ENCODE measurements at places on chromosomes 7 and 10.

GRCh38 chr10:24385776-24386175 lies 176.8 kb downstream of the KIAA1217 start:
- DNase-seq: no peak

DNA sequence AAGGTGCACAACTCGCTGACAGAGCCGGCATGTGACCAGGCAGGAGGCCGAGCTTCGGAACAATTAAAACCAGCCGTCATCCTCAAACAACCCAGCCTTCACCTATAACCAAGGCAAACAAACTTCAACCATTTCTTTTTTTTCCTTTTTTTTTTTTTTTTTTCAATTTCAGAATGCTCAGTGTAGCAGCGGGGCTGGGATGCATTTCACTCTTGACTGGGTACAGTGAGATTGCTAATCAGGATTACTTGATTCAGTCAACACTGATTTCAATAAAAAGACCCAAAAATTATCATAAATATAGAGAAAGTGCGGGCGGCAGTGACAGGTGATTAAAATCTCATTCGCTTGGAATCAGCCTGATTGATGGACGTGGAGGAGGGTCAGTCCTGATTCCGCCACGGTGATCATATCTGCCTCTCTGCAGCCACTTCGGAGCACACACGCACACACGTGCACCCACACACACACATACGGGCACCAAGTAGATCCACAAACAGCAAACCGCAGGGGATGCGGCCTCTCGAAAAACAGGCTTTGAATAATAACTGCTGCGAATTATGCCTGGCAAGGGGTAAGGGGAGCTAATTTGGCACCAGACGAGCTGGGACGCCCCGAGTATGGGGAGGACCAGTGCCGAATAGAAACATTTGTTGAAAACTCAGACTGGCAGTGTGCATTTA lies 31.2 kb downstream of the EBF3 start:
- no peak for DNase-seq

DNA sequence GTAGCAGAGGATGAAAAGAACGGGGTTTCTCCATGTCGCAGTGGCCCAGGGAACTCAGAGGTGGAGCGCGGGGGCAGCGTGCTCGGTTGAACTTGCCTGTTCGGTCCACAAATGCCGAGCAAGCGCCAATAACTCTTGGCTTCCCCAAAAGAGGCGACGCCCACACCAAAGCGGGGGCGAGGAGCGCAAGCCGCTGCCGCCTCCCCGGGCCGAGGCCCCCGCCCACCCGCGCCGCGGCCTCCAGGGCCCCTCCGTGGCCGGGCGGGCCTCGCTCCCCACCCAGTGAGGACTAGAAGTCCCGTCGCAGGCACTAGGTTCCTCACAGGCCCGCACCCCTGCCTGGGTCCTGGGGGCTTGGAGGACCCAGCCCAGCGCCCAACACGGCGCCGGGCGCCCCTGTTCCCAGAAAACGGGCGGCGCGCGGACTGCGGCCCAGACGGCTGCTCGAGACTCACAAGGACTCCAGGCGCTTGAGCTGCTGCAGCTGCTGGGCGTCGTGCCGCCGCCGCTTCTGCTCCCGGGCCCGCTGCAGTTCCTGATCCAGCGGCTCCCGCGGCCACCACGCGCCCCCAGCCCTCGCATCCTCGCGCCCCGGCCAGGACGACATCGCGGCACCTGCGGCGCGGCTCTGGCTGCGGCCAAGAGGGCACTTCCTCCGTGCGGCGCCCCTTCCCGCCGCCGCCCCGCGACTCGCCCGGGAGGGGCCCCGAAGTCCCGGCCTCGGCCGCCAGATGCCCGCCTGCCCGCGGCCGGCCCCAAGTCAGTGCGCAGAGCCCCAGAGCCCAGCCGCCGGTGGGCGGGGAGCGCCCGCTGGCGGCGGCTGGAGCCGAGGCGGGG lies 14.6 kb upstream of the FKBP9 start:
- peak; percentile 68 for DNase-seq

GRCh38 chr10:24873281-24873683 lies 79.1 kb downstream of the PRTFDC1 start:
- no peak for DNase-seq

DNA sequence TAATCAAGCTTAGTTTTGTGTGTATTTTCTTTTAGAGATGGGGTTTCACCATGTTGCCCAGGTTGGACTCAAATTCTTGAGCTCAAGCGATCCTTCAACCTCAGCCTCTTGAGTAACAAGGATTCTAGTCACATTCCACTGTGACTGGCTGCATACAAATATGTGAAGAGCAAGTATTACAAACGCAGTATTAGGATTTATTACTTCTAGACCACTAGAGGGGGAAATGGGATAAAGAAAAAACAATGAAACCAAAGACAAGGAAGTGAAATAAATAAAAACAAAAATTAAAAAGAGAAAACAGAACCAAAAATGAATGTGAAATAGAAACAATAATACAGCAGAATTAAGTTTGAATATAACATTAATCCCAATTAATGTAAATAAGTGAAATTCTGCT lies 308.7 kb downstream of the ANKRD30A start:
- no peak for DNase-seq

DNA sequence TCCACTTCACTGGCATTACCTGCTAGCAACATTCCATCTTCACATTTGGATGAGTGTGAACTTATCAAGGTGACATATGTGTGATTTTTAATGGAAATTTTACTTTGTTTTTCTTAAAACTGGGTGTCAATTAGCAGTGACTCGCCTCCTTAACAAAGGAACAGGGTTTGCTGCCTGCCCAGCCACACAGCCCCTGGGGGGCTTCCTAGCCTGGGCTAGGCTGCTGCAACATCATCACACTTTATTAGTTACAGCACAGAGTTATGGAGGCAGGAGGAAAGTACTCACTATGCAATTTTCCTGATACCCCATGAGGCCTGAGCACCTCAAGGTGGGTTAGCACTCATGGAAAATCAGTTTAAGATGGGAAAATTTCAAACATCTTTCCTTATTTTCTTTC lies 861.3 kb downstream of the NRG3 start:
- DNase-seq: no peak

DNA sequence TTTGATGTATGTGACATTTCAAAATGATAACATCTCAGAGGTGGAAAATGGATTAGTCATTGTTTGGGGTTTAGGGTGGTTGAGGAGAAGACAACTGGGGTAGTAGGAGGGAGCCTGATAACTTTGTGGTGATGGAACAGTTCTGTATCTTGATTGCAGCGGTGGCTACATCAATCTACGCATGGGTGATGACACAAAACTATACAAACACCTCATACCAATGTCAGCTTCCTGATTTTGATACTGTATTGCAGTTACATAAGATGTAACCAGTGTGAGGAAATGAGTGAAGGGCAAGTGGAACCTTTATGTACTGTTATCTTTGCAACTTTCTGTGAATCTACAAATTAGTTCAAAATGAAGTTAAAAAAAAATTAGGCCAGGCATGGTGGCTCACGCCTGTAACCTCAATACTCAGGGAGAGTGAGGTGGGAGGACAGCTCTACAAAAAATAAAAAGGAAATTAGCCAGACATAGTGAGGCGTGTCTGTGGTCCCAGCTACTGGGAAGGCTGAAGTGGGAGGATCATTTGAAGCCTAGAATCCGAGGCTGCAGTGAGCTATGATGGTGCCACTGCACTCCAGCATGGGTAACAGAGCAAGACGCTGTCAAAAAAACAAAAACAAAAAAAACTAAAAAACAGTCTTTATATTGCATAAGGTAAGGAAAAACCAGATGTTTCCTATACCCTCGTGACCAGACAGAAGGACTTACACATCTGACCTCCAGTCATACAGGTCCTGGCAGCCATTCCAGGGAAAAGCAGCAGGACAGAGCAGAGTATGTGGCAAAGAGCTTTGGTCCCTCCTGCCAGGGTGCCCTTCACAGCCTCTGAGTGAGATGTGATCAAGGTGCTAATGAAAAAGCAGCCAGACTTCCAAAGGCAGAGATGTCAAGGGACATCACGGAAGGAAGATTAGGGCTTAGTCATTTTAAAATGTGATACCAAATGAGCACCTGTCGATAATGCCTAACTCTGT lies 50.8 kb downstream of the CYTH3 start:
- peak; percentile 36 for DNase-seq

DNA sequence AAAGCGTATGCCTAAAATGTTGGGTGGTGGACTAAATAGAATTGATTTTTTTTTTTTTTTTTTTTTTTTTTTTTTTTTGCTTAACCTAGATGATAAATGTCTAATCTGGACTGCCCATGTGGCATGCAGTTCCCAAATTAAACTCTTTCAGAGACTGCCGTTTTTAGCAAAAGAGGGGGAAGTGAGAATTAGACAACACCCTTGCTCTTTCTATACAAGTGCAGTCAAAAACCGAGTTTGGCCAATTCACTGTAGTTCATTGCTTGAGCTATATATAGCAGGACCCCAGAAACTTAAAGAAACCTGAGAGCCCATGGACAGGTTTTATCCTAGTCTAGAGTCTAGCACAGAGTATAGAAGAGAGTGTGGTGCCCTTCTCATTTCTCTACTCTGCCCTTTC lies 141.9 kb downstream of the GRM3 start:
- DNase-seq: no peak

DNA sequence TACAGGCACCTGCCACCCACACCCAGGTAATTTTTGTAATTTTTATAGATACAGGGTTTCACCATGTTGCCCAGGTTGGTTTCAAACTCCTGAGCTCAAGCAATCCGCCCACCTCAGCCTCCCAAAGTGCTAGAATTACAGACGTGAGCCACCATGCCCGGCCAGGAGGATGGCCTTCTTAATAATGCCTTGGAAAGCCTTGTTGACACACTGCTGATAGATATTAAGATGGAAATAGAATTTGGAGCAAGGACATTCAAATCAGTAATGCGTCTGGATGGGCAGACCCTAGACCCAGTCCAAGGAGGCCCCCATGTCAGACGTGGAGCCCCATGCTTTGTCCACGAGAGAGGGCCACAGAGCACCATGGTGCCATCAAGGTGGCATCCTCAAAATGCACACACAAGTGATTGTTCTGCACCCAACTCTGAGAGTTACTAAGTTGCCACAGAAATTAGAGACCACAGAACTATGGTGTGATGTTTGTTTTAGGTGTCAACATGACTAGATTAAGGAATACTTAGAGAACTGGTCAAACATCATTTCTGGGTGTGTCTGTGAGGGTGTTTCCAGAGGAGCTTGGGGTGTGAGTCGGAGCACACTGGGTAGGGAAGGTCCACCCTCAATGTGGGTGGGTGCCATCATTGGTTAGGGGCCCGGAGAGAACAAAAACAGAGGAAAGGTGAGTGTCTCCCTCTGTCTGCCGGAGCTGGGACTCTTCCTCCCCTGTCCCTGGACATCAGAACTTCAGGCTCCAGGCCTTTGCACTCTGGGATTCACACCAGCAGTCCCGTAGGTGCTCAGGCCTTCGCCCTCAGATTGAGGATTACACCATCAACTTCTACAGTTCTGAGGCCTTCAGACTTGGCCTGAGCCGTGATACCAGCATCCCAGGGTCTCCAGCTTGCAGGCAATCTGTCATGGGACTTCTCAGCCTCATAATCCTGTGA lies 34.5 kb downstream of the EBF3 start:
- DNase-seq: no peak

- no peak for DNase-seq
Measured at GRCh38 chr7:691361-692045, 35.0 kb upstream of the DNAAF5 start.

GRCh38 chr10:99341860-99342490 lies 12.8 kb downstream of the CNNM1 start:
- no peak for DNase-seq

- no peak for DNase-seq
Measured at GRCh38 chr7:149642589-149642988, 130.8 kb downstream of the ZNF467 start.

DNA sequence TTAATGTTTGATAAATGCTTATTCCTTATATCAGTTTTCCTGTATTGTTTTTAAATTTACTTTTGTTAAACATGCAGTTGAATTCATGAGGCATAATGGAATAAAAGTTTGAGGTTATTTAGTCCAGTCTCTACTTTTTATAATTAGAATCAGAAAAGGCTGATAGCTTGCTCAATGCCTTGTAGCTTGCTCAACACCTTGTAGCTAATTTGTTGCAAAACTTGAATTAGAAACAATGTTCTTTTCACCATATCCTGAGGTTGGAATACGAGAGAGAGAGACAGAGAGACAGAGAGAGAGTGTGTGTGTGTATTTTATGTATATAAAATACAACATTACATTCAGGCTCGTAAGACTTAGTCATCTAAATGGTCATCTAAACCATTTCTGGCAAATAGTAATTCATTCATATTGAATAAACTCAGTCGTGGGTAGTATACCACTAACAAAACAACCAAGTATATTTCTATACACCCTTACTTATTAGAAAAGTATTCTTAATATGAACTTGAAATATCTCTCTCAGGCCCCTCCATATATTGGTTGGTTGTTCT lies 243.5 kb downstream of the ADK start:
- DNase-seq: no peak

GRCh38 chr7:102279537-102280400 lies 6.9 kb upstream of the SH2B2 start:
- DNase-seq: peak; percentile 71

DNA sequence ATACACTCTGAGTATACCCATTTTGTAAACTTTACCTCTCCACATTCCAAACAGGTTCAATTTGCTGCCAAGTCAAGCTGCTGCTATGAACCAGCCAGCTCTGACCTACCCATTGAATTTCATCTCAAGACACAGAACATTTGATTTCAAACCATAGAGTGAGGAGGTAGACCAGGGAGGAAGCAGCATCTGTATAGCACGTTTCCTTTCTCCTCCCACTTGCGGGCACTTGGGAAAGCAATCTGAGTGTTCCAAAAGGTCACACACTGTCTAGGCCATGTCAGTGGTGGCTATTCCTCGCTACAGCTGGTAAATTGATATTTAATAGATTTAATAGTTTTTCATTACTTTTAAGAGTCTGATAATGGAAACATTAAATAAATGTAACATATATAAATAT lies 147.8 kb upstream of the EEPD1 start:
- no peak for DNase-seq

GRCh38 chr7:116771640-116772039 lies 90.7 kb upstream of the CAPZA2 start:
- no peak for DNase-seq

GRCh38 chr7:149686449-149686848 lies 86.9 kb downstream of the ZNF467 start:
- DNase-seq: no peak

- DNase-seq: no peak
Measured at GRCh38 chr10:630581-631073, 58.8 kb downstream of the DIP2C start.

GRCh38 chr10:124182088-124182541 lies 88.7 kb upstream of the CHST15 start:
- no peak for DNase-seq

DNA sequence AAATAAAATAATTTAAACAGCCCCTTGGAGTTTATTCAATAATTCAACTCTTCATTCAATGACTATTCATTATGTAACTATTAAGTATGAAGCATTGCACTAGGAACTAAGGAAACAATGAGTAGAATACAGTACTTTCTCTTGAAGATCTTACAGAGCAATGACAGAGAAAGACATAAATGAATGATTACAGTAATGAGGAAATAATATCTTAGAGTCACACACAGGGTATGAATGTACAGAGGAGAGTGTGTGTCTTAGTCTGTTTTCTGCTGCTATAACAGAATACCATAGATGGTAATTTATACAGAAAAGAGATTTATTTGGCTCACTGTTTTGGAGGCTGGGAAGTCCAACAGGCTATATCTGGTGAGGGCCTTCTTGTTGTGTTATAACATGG lies 120.5 kb upstream of the NRBF2 start:
- no peak for DNase-seq

GRCh38 chr10:112465299-112465883 lies 18.4 kb downstream of the VTI1A start:
- DNase-seq: no peak

All from CD4-positive, alpha-beta T cell treated with Interleukin-1 beta for 1 hour (primary cell).